ENCODE measurements at places on chromosomes 12 and 14.

DNA sequence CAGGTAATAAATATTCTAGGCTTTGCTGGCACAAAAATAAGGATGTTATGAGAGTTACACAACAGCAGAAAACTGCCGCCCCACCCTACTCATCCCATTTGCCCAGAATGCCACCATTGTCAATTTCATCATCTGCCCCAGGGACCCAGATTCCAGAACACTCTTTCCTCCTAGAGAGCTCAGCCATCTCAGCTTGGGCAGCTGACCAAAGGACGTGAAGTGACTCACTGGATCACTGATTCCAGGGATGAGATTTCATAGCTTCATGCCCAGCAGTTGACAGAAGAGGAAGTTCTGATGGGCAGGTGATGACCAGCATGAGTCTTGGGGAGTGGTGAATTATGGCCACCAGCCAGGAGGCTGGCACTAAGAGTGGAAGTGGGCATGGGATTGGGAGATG lies 450.3 kb downstream of the RMST start:
- DNase-seq = no peak

GRCh38 chr14:39884091-39884490 lies 451.9 kb upstream of the FBXO33 start:
- no peak for DNase-seq

GRCh38 chr12:52839436-52840105 lies 5.5 kb upstream of the KRT79 start:
- no peak for DNase-seq

- DNase-seq = peak; percentile 22
These were observed 62.9 kb downstream of the GLRX5 start for GRCh38 chr14:95597784-95598211.

DNA sequence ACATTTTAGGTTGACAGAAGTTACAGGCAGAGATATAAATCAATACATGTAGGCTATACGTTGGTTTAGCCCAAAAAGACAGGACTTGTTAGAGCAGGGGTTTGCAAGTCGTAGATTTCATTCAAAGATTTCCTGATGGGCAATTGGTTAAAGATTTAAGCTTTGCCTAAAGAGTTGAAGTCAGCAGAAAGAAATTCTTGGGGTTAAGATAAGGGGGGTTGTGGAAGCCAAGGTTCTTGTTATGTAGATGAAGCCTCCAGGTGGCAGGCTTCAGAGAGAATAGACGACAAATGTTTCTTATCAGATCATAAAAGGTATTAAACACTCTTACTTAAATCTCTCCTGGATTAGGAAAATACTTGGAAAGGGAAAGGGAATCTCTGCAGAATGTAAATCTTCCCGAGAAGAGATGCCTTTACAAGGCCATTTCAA lies 510.8 kb downstream of the TMTC2 start:
- DNase-seq = no peak

GRCh38 chr12:120292411-120292660 lies 633 bp upstream of the RNU4-2 start:
- no peak for DNase-seq

DNA sequence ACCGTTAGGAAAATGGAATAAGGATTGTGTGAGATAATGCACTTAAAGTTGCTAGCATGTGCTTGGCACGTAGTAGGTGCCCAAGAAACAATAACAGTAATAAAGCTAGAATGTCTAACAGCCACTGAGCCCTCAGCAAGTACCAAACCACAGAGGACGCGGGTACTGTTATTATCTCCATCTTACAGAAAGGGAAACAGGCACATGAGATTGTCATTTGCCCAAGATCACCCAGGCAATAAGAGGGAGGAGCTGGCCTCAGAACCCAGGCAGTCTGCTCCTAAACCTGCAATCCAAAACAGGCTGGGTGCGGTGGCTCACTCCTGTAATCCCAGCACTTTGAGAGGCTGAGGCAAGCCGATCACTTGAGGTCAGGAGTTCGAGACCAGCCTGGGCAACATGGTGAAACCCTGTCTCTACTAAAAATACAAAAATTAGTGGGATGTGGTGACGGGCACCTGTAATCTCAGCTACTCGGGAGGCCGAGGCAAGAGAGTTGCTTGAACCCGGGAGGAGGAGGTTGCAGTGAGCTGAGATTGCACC lies 5.1 kb upstream of the SDS start:
- DNase-seq = no peak

DNA sequence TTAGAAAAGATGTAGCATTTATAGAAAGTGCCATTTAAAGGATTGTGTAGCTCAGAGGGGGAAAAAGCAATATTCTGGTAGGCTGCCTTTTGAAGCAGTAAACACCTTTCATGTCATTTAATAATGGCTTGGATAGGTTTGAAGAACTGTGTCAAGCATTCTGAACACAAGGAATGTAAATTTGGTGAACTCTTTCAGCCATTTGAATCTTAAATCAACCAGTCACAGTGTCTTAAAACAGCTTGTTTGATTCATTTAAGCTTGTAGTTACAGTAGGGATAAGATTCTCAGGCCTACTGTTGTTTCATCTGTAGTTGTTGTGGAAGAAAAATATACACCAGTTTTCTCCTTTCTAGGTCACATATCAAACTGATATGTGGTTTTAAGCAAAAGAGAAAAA lies 299.4 kb upstream of the NOVA1 start:
- no peak for DNase-seq

DNA sequence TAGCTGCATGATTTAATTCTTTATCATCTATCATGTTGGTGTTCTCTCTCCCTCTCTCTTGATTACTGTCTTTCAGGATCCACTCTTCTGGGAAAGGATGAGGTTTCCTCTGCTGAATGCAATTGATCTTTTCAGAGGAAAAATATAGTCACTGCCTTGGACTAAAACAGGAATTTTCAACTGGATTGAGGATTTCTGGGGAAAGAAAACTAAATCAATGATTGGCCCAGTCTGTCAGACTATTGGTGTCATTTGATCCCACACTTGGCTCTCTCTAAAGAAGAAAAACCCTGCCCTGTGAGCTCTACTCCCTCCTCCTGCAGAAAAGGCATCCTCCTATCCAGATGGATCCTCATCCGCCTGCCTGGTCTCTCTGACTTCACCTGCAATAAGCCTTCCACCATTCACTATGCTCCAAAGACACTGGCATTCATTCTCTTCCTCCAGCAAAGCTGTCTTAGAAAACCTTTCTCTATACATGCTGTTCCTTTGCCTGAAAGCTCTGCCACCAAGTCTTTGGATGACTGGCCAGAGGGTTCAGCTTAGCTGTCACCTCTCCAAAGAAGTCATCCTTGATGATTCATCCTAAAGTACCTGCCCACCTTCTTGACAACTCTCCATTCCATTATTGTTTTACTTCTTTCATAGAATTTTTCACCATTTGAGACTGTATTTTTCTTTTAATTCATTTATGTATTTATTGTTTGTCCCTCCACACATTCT lies 127.7 kb upstream of the CAND1 start:
- no peak for DNase-seq
